IMR-90 (cell line): ENCODE measurements at places on chromosomes 4 and X. TPM values are rescaled to one million over a fixed set of nuclear protein-coding genes. Genes with fewer than 3 reads are reported as not detected.
A peak's percentile ranks its signal among the peaks of the same experiment; 100 is the strongest.

The ASB12 gene
- total RNA-seq: not detected in 2 replicates

The FAM9C gene
- not detected in 2 replicates for total RNA-seq

The CENPVL2 gene
- total RNA-seq: not detected in 2 replicates

- peak; percentile 80 for DNase-seq
Measured at GRCh38 chr4:128863312-128864075, 54.0 kb downstream of the JADE1 start.

DNA sequence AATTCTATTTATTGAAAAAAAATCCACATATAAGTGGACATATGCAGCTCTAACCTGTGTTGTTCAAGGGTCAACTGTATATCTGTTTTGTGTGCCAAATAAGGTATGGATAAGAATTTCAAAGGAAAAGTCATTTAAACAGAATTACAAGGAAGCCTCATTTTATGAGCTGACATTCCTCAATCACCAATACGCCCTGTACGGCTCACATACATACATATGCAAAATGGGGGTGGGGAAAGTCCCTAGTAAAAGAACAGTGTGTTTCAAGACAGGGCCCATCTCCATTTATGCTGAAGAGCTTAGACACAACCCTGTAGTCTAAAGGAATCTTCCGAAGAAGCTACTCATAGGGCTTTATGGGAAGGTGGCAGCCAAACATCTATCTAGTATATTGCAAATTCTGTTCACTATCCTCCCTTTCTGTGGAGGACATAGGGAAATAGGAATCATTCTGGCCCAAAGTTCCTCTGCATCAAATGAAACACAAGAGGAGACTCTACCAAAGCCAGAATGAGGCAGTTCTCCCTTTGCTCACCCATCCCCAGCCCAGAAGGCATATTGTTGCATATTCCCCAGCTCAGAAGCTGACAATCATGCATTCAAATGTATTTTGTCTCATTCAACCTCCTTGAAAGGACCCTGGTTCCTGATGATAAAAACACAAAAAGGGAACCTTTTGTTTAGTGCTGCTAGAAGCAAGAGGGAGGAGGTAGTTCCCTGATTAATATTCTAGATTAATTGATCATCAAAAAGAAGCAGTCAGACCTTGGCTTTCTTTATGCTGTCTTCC, 13.7 kb upstream of the ZBTB33 start:
- no peak for DNase-seq

DNA sequence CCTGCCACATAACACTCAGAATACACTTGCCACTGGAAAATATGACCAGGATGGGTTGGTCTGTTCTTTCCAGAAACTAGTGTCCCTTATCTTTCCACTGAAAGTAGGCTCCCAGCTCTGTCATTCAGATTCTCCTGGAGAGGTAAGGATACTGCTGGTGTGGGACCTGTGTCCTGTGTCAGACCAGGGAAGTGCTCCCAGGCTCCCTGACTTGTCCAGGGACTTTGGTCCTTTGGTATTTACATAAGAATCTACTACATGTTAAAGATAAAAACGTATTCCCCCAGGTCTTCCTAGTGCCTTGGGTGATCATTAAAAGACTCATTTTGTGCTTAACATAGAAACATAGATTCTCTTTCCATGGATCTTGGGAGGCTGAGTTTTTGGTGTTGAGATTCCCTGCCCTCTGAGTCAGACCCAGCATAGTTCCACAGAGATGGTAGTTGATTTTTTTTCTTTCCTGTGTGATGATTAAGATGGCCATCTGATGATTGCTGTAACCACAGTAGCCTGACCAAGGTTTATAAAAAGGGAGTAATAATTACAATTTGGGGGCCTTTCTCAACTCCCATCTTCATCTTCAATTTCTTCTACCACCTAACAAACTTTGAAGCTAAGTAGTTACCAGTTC, 159.8 kb upstream of the JADE1 start:
- peak; percentile 77 for DNase-seq

DNA sequence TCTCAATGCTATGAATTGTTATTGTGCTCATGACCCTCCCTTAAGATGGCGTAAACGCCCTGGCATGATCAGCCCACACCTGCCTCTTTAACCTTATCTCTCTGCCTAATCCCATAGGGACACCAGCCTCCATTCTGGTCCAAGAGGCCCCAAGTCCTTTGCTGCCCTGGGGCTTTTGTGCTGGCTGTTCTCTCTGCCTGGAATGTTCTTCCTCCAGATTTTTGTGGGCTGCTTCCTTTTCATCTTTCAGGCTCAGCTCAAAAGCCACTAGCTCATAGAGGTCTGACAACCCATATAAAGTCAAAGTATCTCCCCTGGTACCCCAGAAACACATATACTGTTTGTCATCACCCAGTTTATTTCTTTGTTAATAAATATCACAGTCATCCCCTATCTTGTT, 42.4 kb downstream of the APLN start:
- no peak for DNase-seq
